ENCODE measurements at places on chromosomes 7 and 10.

GRCh38 chr7:12921751-12922345, 234.4 kb downstream of the ARL4A start:
- no peak for DNase-seq

- DNase-seq = no peak
Measured at GRCh38 chr7:100682228-100682741, 8.7 kb downstream of the GNB2 start.

DNA sequence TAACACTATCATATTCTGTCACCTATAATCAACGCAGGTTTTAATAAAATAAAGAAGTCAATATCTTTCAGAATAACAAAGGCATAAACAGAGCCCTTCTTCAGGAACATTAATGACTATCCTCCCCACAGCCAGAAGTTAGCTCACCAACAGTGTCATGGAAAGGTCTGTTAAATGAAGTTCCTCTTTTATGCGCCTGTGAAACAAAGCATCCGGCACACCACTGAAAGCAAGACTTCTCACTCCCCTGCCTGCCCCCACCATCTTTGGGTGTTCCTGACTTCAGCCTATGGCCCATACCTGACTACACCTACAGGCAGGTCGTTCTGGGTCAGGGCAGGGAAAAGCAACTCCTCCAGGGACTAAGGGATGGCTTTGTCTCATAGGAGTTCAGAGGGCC, 205.4 kb downstream of the FANK1 start:
- DNase-seq = no peak

- DNase-seq = no peak
Measured at GRCh38 chr7:87147500-87147899, 4.8 kb upstream of the DMTF1 start.

GRCh38 chr10:62764011-62764410, 40.5 kb upstream of the ADO start:
- no peak for DNase-seq

DNA sequence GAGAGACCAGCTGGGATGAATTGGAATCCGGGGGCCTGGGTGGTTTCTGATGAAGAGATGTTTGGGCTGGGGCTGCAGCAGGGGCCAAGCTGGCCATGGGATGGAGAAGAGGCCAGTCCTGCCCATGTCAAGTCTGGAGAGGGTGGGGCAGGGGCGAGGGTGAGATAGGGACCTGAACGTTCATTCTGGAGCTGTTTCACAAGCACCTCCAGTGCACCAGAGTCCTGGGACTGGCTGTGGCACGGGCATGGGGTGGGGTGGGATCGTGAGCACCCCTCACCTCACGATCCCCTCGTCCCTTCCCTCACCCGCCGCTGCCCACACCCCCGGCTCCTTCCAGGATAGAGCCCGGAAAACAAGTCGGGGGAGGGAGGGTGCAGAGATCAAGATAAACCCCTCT, 25.8 kb upstream of the PSMG3 start:
- no peak for DNase-seq

- no peak for DNase-seq
Measured at GRCh38 chr7:127884066-127884559, 147.1 kb downstream of the LRRC4 start.

Data from stimulated activated CD4-positive, alpha-beta T cell treated with anti-CD3 and anti-CD28 coated beads, Interleukin-15, amount 100 ng/mL, for 1 hour (primary cell).